ENCODE measurements at places on chromosomes 6 and 20.
A peak's percentile ranks its signal among the peaks of the same experiment; 100 is the strongest.

GRCh38 chr6:130760006-130760405, 67.2 kb upstream of the SMLR1 start:
- H3K27ac ChIP-seq: no peak overlapping the region
- no peak for DNase-seq
- no peak overlapping the region for H3K4me3 ChIP-seq
- H3K36me3 ChIP-seq: peaks cover 13% of the 10 kb centered on the region

- no peak overlapping the region for H3K4me3 ChIP-seq
- DNase-seq: no peak
- H3K4me1 ChIP-seq: no peaks in the 10 kb centered on the region
- peaks cover 34% of the 10 kb centered on the region for H3K36me3 ChIP-seq
- H3K27ac ChIP-seq: peak overlapping the region; percentile 20
Measured at GRCh38 chr6:15501826-15502445, 160.9 kb downstream of the DTNBP1 start.

DNA sequence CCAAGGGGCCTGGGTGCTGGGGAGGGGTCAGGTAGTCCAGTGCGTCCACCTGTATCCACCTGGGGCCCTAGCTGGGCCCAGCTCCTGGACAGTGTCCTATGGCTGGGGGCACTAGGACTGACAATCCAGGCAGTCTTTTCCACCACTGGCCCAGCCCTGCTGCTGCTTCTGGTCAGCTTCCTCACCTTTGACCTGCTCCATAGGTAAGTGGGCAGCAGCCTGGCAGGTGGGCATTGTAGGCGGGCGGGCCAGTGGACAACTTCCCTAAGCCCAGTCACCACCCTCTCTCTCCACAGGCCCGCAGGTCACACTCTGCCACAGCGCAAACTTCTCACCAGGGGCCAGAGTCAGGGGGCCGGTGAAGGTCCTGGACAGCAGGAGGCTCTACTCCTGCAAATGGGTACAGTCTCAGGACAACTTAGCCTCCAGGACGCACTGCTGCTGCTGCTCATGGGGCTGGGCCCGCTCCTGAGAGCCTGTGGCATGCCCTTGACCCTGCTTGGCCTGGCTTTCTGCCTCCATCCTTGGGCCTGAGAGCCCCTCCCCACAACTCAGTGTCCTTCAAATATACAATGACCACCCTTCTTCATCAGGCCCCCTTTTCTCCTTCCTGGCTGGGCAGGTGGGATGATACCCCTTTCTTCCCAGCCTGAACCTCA, 584 bp downstream of the C20orf141 start:
- H3K27ac ChIP-seq: no peak overlapping the region
- H3K27me3 ChIP-seq: peaks cover 60% of the 10 kb centered on the region
- H3K4me3 ChIP-seq: no peak overlapping the region
- peaks cover 6% of the 10 kb centered on the region for H3K4me1 ChIP-seq
- H3K36me3 ChIP-seq: no peaks in the 10 kb centered on the region
- DNase-seq: no peak

- peaks cover 6% of the 10 kb centered on the region for H3K36me3 ChIP-seq
- no peak overlapping the region for H3K27ac ChIP-seq
- no peak for DNase-seq
- peaks cover 76% of the 10 kb centered on the region for H3K27me3 ChIP-seq
Measured at GRCh38 chr6:99611148-99611547, 4.5 kb downstream of the PRDM13 start.

GRCh38 chr6:138863321-138863720, 67.4 kb downstream of the ECT2L start:
- no peaks in the 10 kb centered on the region for H3K4me1 ChIP-seq
- H3K27me3 ChIP-seq: peaks cover 2% of the 10 kb centered on the region
- H3K36me3 ChIP-seq: no peaks in the 10 kb centered on the region
- no peak for DNase-seq
- no peak overlapping the region for H3K4me3 ChIP-seq

DNA sequence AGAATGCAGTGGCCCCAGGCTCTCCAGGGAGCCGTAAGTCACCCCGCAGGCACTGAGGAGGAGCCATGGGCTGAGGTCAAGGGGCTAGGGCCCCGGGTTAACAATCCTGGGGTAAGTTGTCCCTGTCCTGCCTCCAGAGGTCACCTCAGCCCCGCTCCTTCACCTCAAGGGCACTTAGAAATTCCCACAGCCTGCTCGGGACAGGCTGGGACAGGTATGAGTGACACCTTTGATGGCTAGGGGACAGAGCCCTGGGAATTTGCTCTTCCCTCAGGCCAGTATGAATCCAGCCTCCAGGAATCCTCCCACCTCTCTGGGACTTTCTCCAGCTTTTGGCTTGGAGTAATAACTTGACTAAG, 3.5 kb upstream of the GRM4 start:
- H3K4me1 ChIP-seq: peaks cover 10% of the 10 kb centered on the region
- H3K27me3 ChIP-seq: peaks cover 62% of the 10 kb centered on the region
- no peaks in the 10 kb centered on the region for H3K36me3 ChIP-seq
- no peak for DNase-seq
- no peak overlapping the region for H3K4me3 ChIP-seq

Measured in activated CD8-positive, alpha-beta T cell treated with anti-CD3 and anti-CD28 coated beads, Interleukin-2, amount 10 ng/mL, durations not matched to agents 7 days and 5 days (primary cell).